ENCODE measurements at places on chromosomes 1 and 21.

DNA sequence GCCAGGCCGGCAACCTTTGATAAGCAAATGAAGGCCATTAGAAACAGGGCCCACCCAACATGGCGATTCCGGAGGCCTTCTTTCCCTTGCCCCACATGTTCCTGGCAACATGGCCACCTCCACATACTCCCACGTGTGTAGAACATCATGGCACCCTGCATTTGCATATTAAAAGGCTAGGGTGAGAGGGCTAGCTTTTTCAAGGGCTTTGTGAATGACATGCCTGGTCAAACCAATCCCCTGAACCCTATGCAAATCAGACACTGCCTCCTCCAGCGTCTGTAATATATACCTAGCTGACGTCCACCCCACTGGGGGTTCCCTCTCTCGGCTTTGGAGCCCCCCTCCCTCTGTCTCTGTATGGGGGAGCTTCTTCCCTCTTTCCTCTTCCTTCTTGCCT is 1.6 kb downstream of the ADCY10 start:
- DNase-seq, result no peak

- DNase-seq, result no peak
Measured at GRCh38 chr1:36606641-36607262, 124.0 kb upstream of the CSF3R start.

DNA sequence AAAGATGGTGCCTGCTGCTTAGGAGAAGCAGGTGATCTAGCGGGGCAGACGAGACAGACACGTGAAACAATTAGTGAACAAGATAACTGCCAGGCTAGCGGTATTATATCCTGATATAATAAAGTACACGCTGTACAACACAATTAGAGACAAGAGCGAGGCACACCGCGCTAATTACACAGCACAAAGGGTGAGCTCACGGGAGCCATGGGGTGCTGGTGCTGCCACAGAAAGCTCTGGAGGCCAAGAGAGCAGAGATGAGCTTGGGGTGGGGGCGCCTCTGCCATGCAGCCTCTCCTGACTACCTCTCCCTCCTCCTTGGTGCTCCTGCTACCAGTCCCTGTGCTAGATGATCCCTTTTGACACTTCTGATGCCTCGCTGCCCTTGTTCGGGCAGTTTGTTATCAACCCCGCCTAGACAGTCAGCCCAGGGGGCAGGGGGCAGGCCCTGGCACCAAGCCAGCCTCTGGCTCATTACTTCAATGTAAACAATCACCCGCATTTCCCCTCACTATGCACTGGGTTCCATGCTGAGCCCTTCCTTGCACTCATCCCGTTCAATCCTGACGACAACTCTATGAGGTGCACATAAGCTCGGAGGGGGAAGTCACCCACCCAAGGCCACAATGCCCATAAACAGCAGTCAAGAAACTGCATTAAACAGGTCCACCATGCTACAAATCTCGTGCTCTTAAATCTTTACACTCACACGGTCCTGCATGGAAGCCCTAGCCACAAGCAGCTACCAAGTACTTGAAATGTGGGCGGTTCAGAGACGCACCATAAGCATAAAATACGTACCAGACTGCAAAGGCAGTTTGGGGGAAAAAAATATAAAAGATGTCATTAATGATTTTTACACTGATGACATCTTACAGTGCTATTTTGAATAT is 103.0 kb downstream of the SSBP3 start:
- DNase-seq, result no peak

DNA sequence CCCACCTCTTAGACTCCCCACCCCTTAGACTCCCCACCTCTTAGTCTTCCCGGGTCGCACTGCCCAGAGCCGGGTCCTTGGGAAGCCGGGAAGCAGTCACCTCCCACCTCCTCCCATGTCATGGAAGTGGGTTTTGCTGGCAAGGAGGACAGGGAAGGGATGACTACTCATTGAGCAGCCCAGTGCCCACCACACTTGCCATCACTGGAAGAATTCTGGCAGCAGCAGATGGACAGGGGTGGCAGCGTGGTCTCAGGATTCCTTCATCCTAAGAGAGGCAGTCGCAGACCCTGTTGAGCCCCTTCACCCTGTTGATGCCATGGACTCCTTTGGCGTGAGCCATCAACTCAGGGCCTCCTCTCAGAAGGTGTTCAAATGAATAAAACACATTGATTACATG is 140.8 kb downstream of the PGBD5 start:
- DNase-seq, result peak; percentile 9

DNA sequence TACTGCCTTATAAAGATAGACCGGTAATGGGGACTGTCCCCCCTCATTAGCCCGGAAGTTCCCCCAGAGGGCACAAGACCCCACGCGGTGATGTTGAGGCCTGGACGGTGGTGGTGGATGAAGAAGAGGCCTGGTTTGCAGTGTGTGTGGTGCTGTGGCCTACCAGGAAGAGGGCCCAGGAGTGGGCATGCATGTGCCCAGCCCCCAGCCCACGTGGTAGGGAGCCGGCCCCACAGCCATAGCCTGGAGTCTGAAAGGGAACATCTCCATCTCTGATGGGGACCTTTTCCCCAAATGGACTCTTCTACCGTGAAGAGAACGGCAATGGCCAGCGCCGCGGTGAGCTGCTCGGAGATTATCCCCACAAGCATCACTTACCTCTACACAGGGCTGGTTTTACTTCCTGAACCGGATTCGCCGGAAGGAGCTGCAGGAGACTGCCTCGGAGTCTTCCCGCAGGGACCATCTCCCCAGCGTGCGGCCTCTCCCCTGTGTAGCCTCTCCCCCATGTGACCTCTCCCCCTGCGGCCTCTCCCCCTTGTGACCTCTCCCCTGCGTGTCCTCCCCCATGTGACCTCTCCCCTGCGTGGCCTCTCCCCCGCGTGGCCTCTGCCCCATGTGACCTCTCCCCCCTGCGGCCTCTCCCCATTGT is 20.6 kb downstream of the RRP1 start:
- no peak for DNase-seq

DNA sequence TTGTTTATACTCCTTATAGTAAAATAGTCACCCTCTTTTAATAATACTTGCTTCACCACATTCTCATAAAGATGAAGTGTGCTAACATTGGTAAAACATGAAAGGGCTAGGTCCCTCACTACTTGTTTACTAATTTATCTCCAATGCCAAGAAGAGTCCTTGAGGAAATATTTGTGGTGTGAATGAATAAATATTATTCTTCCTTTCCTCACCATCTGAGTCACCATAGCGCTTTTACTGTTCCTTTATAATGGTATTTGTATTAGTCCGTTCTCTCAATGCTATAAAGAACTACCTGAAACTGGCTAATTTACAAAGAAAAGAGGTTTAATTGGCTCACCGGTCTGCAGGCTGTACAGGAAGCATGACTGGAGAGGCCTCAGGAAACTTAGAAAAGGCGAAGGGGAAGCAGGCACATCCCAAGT is 222.8 kb upstream of the ZRANB2 start:
- no peak for DNase-seq

GRCh38 chr1:214649607-214650006 is 46.6 kb downstream of the CENPF start:
- DNase-seq, result no peak

- no peak for DNase-seq
Measured at GRCh38 chr1:26281091-26281958, 1.4 kb downstream of the SH3BGRL3 start.

GRCh38 chr1:206143537-206144172 is 26.5 kb upstream of the AVPR1B start:
- no peak for DNase-seq

GRCh38 chr1:17016317-17016661 is 4.6 kb upstream of the ATP13A2 start:
- DNase-seq, result no peak

- no peak for DNase-seq
Measured at GRCh38 chr21:45073301-45074047, 906 bp upstream of the ADARB1 start.

DNA sequence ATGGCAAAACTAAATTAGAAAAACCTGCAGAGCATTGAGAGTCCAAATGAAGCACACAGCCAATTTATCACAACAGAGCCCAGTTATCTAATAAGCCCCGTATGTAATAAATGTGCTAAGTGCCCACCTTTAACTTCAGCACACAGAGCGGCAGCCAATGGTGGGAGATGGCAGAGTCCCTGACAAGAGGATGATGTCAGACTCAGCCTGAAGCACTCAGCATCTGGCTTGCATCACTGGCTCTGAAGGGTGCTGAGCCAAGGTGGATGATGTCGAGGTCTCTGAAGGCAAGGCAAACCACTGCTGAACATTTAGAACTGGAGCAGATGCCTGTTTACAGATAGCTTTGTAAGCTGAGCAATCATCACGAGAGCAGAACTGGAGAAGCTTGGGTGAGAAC is 118.3 kb downstream of the NUF2 start:
- no peak for DNase-seq

GRCh38 chr1:234933475-234933874 is 195.2 kb downstream of the TOMM20 start:
- no peak for DNase-seq

- DNase-seq, result no peak
Measured at GRCh38 chr1:228655796-228656394, 79.4 kb upstream of the RHOU start.

DNA sequence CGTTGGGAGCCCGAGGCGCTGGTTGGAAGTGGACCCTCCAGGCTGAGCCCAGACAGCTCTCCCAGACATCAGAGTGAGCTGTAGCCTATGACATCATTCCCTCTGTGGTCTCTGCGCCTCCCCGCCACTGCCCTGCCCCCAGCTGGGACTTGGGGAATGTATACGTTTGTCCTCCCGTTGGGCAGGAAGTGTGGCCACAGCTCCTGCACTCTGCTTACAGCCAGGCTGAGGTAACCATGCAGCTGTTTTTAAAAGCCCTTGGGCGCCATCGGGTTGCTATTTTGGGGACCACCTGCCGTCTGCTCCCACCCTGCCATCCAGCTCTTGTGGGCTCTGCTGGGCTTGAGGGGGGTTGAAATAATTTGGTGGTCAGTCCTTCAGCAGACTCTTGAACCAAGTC is 7.8 kb downstream of the VASH2 start:
- DNase-seq, result no peak

DNA sequence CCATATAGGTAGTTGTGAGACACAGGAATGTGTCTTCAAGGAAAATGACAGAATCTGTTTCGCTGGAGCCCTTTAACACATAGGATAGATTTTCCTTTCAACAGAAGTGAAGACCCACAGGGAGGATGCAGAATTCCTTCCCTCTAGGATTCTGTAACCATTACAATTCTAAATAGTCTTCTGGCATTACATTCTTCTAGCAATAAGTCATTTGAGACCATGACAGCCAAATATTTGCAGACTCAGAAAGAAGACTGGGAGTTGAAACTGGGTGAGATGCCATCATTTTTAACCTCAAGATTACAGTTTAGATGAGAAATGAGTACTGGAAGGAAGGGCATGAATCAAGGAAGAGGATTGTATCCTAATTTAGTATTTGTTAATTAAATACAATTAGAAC is 61.6 kb downstream of the ZBTB18 start:
- no peak for DNase-seq

GRCh38 chr1:46492269-46492853 is 2.7 kb downstream of the DMBX1 start:
- DNase-seq, result no peak

GRCh38 chr1:48673332-48674105 is 103.2 kb downstream of the BEND5 start:
- DNase-seq, result no peak

GRCh38 chr1:185745165-185745564 is 11.0 kb downstream of the HMCN1 start:
- DNase-seq, result no peak

GRCh38 chr1:246680696-246681130 is 43.5 kb upstream of the SCCPDH start:
- no peak for DNase-seq

DNA sequence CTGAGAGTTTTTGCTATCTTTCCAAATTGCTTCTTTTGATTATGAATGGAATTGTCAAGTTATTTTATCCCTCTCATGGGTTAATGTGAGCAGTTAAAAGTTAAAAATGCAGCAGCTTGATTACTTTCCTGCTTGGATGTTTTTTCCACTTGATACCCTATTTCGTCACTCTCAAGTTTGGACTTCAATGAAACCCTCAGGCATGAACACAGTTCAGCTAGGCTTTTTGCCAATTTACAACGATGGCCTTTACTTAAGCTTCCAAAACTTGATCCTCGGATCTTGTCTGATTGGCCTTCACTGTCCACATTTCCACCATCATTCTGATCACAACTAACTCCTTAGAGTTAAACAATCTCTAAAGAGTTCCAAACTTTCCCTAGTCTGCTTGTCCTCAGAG is 752.4 kb upstream of the PRMT6 start:
- no peak for DNase-seq

- DNase-seq, result no peak
Measured at GRCh38 chr1:44103270-44104131, 15.1 kb upstream of the KLF17 start.

GRCh38 chr1:118948846-118949245 is 39.3 kb downstream of the TBX15 start:
- DNase-seq, result no peak

- DNase-seq, result no peak
Measured at GRCh38 chr1:154353460-154353904, 28.2 kb downstream of the ATP8B2 start.

GRCh38 chr1:150748878-150749719 is 16.5 kb downstream of the CTSS start:
- DNase-seq, result no peak

DNA sequence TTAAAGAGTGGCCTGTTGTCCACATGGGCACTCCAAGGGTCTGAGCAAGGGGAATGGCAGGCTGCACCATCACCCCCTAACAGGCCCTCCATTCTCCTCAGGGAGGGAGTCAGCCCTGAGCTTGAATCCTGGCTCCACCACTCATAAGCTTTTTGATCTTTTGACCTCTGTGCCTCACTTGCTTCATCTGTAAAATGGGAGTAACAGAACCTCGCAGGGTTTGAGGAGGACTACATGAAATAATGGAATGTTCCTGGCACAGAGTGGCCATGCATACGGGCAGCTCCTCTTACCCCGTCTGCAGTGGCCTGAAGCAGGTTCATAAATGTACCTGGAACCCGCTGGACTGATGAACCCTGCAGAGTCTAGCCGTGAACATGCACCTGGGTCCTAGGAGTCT is 2.1 kb upstream of the XKR8 start:
- DNase-seq, result no peak

- peak; percentile 98 for DNase-seq
Measured at GRCh38 chr21:37267269-37268185, at the start of gene VPS26C. VPS26C (minus strand) TSS chr21:37267334; CDS start chr21:37267294, 40 bp downstream.

DNA sequence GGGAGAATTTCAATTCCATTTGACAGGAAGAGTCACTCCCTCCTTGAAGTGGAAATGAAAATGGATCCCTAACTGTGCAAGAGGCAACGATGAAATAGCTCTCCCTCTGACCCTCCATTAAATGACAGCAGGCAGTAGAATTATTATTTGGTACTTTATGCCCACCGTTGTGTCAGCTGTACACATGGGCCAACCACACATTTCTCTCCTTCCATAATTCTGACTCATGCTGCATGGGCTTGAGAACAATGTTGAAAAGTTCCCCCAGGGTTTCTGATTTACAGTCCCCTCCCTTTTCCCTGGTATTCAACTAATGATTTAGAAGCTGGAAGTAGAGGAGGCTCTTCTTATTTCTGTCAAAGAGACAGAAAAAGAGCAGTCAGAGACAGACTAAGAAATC is 103.5 kb downstream of the RGS7 start:
- no peak for DNase-seq

DNA sequence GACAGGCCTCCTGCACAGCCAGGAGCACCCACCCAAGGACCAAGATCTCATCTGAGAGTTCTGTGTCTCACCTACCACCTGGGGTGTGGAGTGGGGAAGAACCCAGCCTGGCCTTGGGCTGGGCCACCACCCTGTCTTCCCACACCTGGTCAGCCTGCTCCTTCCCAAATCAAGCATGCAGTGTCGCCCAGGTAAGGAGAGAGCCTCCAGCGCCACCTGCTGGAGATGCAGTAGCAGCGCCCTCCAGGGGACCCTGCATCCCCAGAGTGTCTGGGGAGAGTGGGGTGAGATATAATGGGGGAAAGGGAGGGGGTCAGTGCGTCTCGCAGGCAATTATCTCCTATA is 32.3 kb downstream of the KIAA2013 start:
- DNase-seq, result peak; percentile 69
